ENCODE measurements at places on chromosomes 5 and 9.

- DNase-seq = no peak
These were observed 55.6 kb downstream of the CCDC192 start for GRCh38 chr5:127758766-127759283.

DNA sequence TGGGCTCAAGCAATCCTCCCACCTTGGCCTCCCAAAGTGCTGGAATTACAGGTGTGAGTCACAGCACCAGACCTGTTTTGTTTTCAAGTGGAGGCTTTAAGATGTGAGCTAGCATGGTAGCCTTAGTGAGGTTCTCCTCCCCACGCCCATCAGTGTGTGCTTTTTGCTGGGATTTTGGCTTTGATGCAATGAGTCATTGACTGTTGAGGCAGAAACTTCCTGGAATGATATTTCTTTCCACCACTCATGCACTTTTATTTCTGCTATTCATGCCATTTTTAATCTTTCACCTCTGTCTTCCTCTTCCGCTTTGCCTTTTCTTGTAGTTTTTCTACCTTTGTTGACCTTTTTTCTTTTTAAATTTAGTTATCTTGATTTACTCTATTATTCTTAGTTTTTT lies 4.2 kb upstream of the NFIL3 start:
- DNase-seq = no peak

GRCh38 chr9:86794391-86795046 lies 152.8 kb downstream of the GAS1 start:
- DNase-seq = no peak

GRCh38 chr9:109455861-109456260 lies 42.2 kb downstream of the PTPN3 start:
- DNase-seq = no peak

GRCh38 chr5:173237875-173238220 lies 2.8 kb upstream of the NKX2-5 start:
- no peak for DNase-seq

DNA sequence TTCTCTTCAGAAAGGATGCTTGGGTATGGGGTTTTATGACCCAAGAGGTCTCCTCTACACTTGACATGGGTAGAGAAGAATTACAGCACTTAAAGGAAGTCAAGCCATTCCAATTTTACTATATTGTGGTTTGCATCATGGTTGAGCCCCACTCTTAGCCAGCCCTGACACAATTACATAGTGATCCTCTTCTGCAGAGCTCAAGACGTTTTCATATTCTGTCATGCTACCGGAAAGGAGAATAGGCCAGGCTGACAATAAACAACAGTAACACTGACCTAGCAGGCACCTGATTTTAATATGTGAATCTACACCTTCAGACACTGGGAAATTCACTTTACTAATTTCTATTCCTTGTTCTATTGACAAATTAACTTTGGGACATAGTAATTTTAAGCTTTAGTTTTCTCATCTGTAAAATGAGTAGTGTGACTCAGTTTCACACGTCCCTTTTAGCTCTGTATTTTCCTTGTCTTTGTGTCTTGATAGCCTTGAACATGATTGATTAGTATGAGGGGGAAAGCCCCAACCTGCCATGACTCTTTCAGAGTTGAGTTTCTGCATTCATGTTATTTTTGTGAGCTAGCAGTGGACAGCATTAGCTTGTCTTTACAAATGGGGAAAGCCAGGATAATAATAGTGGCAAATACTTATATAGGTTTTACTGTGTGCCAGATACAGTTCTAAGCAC lies 83.8 kb downstream of the SV2C start:
- DNase-seq = no peak

GRCh38 chr5:136012041-136012804 lies 16.6 kb upstream of the TGFBI start:
- peak; percentile 67 for DNase-seq

GRCh38 chr5:135990528-135991255 lies 35.9 kb upstream of the LECT2 start:
- DNase-seq = no peak

GRCh38 chr5:122063836-122064235 lies 14.2 kb downstream of the LOX start:
- DNase-seq = no peak

DNA sequence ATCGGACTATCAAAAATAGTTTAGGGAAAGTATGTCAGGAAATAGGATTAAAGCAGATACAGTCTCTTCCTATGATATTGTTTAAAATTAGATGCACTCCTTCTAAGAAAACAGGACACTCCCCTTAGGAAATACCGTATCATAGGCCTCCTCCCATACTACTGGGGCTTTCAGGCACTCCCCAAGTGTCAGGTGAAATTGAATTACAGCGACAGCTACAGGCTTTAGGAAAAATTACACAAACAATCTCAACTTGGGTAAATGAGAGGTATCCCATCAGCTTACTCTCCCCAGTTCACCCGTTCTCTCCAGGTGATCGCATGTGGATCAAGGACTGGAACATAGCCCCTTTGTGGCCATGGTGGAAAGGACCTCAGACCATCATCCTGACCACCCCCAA lies 110.4 kb upstream of the EPB41L4A start:
- DNase-seq = no peak

- DNase-seq = peak; percentile 12
These were observed 51.2 kb upstream of the TESK1 start for GRCh38 chr9:35553670-35554543.

DNA sequence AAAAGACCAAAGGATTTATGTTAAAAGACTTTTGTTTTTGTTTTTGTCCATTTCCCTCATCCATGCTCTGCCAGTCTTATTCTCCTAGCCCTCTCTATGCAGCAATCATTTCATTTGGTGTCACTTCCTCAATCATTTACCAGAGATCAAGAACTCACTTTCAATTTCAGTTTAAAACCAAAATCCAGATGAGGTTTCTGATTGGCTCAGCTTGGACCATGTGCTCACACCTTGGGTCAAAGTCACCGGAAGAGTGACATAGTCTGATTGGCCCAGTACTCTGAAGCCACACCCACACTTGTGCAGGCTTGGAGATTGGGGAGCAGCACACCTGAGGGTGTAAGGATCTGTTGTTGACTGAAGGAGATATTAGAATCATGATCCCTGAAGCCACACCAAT lies 79.6 kb downstream of the TLR4 start:
- no peak for DNase-seq

GRCh38 chr5:171309276-171310211 lies 496 bp downstream of the TLX3 start:
- no peak for DNase-seq

DNA sequence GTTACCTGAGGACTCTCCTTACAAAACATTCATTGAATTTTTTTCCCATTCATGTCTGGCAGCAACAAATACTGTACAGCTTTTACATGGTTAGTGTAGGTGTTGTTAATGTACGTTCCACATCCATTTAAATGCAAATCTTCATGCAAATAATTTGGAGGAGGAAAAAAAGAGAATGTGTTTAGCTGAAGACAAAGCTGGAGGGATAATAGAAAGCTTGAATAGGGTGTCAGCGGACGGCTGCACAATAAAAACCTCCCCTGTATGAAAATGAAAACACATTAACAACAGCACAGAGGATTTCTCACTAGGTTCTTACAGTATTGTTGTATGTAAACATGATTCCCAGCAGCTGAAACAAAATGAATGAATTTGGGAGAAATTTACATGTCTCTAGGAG lies 231.5 kb downstream of the ZNF608 start:
- no peak for DNase-seq

- DNase-seq = no peak
These were observed 172.3 kb upstream of the MVB12B start for GRCh38 chr9:126154182-126154827.

DNA sequence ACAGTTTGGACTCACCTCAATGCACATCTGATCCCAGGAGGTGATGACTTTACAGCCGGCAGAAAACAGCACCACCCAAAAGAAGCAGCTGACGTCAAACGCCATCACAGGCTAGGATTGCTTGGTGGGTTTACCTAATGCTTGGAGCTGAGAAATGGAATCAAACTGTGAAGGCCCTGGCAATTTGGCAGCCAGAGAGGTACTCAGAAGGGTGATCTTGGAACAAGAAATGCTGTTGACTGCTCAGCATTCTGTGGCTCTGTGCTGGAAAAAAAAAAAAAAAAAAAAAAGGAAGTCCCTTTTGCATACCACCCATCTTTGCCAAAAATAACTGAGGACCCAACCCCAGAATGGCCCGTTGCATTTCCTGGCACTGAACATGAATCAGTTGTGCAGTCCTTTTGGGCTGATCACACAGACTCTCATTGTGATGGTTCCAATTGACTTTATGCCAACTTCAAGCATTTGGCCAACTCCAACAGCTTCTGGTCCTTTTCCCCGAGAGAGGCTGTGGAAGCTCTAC lies at the start of gene CD180:
Gene CD180 (minus strand): TSS at position 263 of the 523 bp plus-strand sequence. CDS start 158 bp downstream, at position 105.
- no peak for DNase-seq

DNA sequence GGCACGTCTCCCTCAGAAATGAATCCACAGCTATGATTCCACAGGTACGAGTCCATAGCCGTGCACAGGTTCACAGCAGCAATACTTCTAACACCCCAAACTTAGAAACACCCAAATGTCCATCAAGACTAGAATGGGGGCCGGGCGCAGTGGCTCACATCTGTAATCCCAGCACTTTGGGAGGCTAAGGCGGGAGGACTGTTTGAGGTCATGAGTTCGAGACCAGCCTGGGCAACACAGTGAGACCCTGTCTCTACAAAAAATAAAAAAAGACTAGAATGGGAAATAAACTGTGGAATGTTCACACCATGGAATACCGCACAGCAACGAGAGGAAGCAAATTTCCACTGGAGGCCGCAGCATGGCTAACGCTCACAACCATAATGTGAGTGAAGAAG lies 4.3 kb upstream of the DOLPP1 start:
- no peak for DNase-seq

GRCh38 chr5:179422908-179423481 lies 77.7 kb upstream of the ADAMTS2 start:
- DNase-seq = no peak

DNA sequence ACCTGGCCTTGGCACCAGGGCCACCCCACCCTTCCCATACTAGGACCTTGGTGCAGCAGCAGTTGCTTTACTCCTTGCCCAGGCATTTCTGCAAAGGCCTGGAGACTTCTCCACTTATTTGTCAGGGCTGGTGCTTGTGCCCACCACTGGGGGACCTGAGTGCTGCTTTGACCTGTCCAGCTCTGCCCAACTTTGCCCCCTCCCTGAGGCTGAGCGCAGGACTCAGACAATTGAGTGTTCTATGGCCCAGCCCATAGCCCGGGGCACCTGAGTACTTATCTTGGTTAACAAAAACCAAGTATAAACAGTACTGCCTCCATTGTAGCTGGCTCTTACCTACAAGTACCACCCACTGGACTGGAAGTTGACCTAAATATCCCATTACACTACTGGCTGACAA lies 406.1 kb upstream of the CHD1 start:
- no peak for DNase-seq

GRCh38 chr5:127919006-127919796 lies 164.4 kb upstream of the SLC12A2 start:
- no peak for DNase-seq

GRCh38 chr5:141966963-141967333 lies 2.0 kb upstream of the RNF14 start:
- DNase-seq = no peak

DNA sequence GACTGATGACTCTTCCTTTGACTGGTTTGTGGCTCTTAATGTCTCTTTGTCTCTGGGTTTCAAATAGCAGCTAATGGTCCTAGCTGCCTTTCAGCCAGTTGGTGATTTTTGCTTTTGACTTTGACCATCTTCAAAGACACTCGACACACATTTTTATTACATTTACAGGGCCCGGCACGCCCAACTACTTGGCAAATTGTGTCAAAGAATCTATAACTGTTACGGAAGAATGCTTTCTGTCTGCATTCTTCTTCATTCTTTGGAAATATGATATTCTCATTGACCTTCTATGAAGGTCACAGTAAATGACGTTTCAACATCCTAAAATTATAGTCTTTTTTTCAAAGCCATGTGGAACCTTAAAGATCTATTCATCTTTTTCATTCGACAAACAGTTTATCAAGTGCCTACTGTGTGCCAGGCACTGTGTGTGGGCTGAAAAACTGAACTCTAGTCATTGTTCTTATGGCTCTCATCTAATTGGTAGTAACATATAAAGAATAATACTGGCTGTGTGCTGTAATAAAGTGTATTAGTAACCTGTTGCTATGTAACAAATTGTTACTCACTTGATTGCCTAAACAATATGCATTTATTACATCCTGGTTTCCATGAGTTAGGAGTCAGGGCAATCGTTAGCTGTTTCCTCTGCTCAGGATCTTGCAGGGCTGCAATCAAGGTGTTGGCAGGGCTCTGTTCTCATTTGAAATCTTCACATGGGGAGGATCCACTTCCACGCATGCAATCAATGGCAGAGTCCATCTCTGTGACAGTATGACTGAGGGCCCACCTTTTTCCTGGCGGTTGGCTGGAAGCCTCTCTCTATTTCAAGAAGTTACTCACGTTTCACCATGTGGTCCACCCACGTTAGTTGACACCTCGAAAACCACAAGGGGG lies 7.0 kb upstream of the WHRN start:
- DNase-seq = no peak

DNA sequence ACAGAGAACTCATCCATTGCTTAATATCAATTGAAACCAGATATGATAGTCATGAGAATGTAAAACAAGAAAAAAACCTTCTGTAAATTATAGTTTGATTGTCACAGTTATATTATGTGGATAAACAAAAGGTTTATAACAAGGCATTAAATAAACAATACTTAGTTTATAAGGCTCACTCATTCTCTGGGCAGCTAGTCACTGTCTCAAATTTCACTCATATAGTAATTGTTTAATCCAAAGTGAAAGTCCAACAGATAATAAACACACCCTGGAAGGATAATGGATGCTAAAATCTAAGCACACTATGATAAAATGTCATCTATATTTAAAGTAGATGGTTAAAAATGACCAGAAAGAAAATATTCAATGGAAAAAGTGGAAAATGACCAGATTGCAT lies 30.8 kb upstream of the SLC12A2 start:
- no peak for DNase-seq

GRCh38 chr5:75168026-75168735 lies 68.5 kb downstream of the ANKRD31 start:
- no peak for DNase-seq

GRCh38 chr5:142946547-142947426 lies 176.6 kb downstream of the ARHGAP26 start:
- DNase-seq = no peak

- DNase-seq = no peak
These were observed 30.4 kb downstream of the IRF1 start for GRCh38 chr5:132459983-132460838.

- DNase-seq = peak; percentile 83
These were observed 95.2 kb downstream of the APTX start for GRCh38 chr9:32906213-32906612.

DNA sequence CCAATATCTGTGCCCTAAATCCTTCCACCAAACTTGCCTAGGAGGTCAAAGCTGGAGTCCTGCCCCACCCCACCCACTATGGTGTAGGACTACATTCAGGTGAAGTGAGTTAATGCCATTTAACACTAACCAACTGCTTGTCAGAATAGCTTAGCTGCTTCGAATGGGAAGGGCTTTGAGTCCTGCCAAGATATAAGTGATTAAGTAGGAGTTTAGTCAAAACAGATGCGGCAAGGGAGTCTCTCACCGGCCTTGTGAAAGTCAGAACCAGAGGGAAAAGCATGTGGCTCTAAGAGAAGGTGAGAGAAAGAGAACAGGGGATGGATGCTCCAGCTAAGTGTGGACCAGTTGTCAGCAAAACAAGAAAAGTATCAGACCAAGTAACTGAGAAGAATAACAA lies 132.6 kb downstream of the SPOCK1 start:
- no peak for DNase-seq

- no peak for DNase-seq
These were observed 1722.1 kb downstream of the MAT2B start for GRCh38 chr5:165227515-165227914.

- peak; percentile 92 for DNase-seq
These were observed 1.3 kb upstream of the RNF208 start for GRCh38 chr9:137223078-137223970.

- no peak for DNase-seq
These were observed 797 bp downstream of the FAM78A start for GRCh38 chr9:131275332-131276093.

Data from SIG-M5 (cell line).